Cardiac atrium fibroblast (primary cell): ENCODE measurements at places on chromosomes 3 and 15. TPM values are rescaled to one million over a fixed set of nuclear protein-coding genes. Genes with fewer than 3 reads are reported as not detected.

The MKRN3 gene
- total RNA-seq, result 0.16 TPM in 1 of 2 replicates, not detected in the other

The ATP10A gene
- total RNA-seq, result 0.97 and 1.4 TPM in 2 replicates

The DLL4 gene
- total RNA-seq, result 0.54 and 4.9 TPM in 2 replicates

The C3orf85 gene
- total RNA-seq, result not detected in 2 replicates
